ENCODE measurements at places on chromosomes 12 and 14. TPM values are rescaled to one million over a fixed set of nuclear protein-coding genes. Genes with fewer than 3 reads are reported as not detected.

DNA sequence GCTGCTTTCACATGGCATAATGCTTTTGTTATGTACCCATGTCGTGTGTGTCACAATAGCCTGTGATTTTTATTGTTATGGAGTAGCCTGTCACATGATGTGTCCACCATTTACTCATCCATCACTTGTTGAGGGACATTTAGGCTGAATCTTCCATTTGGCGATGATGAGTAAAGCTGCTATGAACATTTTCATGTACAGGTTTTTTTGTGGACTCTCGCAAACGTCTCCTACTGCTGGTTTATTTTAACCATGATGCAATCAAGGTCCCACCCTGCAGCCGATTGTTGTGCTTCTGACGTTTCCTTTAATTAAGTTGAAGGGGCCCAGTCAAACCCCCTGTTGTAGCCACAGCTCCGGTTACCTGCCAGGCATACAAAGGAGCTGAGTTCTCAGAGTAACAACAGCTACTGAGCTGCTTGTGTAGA is 63.2 kb downstream of the ZNF664 start:
- DNase-seq: no peak

DNA sequence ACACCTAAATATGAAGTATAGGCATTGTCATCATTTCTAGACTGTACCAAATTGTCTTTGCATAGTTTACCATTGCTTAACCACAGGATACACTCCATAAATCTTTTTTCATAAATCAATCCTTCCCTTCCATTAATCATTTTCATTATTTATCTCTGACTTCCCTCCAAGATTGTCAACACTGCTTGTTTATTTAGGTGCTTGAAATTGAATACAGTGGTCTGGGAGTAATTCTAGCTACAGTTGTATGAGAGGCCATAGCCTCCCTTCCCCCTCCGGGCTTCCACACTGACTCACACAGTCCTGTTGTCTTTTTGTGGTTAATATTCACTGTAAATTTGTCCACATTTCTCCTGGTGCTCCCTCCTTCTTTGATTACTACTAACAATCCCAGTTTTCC is 114.2 kb upstream of the ARID2 start:
- no peak for DNase-seq

DNA sequence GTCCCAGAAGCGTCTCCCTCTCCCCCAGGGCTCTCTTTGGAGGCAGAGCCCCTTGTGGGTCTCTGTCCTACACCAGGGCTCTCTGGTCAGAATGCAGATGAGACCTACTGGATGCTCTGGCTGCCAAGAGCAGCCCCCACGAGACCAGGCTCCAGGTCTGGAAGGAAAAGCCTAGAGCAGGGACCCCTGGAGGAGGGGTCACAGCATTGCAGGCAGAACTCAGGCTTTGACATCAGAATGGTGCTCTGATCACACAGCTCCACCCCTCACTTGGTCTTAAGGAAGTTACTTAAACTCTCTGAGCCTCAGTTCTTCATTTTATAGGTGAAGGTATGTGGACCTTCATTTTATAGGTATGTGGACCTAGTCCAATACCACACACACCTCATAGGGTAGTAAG is 83.1 kb downstream of the ARL6IP4 start:
- DNase-seq: no peak

ANKRD13A gene
- 22.9 TPM for total RNA-seq

DNA sequence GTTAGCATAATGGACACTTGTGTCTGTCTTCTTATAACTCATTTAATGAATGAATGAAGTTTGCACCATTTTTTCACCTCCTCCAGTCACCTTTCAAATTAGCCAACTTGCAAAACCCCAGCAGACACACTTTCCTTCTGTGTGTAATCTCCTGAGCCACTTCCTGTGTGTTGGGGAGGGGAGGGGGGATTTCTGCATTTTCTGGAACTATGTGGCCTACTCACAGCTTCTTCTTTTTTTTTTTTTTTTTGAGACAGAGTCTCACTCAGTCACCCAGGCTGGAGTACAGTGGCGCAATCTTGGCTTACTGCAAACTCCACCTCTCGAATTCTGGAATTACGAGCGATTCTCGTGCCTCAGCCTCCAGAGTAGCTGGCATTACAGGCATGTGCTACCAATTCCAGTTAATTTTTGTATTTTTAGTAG is 4.1 kb upstream of the SERPINA1 start:
- peak; percentile 85 for DNase-seq

ADAMTS20 gene
- not detected for total RNA-seq

CCDC60 gene
- not detected for total RNA-seq

- no peak for DNase-seq
Observed at GRCh38 chr12:51028126-51028812, 2.1 kb upstream of the SLC11A2 start.

DNA sequence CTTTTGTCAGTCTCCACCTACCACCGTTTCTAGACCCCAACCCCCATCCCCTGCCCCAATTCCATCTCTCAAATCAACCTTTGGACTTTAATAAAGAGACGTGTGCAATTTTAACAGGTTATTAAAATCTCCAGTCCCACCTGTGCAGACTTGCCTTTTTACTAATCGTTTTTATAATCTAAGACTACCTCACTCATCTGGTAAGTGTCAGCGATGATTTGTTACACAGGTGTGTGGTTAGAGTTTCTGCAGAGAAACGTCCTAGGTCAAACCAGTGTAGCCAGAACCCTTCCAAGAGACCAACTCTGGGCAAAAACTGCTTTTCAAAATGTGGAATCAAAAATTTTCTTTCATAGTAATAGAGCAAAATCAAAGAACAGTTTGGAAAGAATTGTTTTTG is 60.4 kb upstream of the PELI2 start:
- no peak for DNase-seq

GRCh38 chr12:132305991-132306884 is 23.2 kb downstream of the GALNT9 start:
- DNase-seq: peak; percentile 70

GRCh38 chr12:22935090-22935489 is 310.1 kb downstream of the ETNK1 start:
- DNase-seq: no peak

RFX4 gene
- not detected for total RNA-seq

DNA sequence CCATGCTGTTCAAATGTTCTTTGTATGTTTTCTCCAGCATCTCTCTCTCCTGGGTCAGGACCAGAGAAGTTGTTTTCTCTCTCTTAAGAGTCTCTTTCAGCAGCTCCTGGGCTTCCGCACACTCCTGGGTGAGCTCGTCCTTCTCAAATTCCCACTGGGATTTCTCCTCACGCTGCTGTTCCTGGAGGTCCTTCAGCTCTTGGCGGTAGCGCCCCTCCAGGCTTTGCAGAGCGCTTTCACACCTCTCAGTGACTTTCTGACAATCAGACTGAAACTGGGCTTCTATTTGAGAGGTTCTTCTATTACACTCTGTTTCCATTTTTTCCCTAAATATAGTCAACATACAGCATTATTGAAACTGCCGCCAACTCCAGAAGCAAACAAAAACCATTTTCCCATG is 72.7 kb downstream of the NIN start:
- DNase-seq: no peak

DNA sequence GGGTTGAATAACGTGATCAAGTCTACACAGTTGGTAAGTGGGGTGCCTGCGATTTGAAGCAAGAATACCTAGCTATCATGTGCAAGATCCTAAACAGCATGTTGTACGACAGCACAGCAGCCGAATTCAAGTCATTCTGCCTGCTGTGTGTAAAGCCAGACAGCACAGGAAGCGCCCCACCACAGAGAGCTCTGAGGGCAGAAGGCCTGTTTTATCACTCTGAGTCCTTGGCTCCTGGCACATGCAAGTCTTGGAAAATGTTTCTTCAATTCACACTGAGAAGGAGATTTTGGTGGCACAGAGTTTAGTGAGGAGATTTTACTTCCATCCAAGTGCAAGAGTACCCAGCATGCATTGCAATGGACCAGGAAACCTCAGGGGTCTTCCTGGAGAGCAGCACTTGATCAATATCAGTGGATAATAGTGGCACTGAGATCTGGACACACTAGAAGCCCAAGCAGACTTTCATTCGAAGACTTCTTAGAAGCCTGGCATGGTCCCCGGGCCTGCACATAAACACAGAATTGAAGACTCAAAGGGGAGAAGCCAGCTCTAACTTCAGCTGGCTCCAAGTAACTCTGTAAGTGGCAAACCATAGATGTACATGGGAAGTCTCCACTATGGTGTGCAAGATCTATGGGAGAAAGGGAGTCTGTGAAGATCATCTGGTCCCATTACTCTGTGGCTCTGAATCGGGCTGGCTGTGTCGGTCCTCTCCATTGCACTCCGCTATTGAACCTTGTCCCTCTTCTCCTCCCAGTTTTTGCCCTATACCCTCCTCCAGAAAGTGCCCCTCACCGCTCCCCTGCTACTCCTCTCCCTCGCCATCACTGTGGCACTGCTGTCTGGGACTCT is 1.5 kb upstream of the KRT1 start:
- DNase-seq: no peak

OTOGL gene
- total RNA-seq: 0.38 TPM

GRCh38 chr12:77070382-77070781 is 5.0 kb upstream of the E2F7 start:
- no peak for DNase-seq

- no peak for DNase-seq
Observed at GRCh38 chr12:47751561-47751960, 7.1 kb downstream of the RAPGEF3 start.

- no peak for DNase-seq
Observed at GRCh38 chr12:12548713-12549112, 13.9 kb downstream of the DUSP16 start.

SLC25A47 gene
- not detected for total RNA-seq

PLEK2 gene
- not detected for total RNA-seq

DNA sequence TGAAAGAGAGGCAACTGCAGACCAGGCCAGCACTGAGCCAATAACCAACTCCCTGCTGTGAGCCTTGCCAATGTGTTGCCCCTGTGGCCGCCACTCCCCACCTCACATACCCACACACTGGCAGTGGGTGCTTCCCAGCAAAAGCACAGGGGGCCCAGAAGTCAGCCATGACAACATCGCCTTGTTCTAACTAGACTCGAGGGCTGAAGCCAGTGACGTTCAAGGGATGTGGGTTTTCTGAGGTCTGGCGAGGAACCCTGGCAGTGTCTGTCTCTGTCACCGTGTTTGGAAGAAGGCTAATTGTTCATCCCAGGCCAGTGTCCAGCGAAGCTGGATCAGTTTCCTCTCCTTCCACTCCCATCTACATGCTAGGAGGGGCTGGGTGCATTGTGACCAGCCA is 311.8 kb upstream of the AMIGO2 start:
- DNase-seq: no peak

DNA sequence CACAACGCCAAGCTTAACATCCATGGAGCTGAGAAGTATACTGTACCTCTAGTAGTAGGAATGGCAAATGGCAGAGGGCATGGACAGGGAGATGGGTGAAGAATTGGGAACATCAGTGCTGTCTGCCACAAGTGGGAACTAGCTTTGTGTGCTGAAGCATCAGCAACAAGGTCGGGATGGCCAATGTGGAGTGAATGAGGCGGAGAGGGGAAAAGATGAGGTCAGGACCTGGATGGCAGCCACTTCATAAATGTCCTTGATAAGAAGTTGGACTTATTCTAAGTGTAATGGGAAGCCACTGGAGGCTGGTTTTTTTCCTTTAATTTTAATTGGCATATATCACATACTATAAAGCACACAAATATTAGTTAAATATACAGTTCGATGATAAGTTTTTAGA is 21.9 kb upstream of the CLMN start:
- no peak for DNase-seq

DNA sequence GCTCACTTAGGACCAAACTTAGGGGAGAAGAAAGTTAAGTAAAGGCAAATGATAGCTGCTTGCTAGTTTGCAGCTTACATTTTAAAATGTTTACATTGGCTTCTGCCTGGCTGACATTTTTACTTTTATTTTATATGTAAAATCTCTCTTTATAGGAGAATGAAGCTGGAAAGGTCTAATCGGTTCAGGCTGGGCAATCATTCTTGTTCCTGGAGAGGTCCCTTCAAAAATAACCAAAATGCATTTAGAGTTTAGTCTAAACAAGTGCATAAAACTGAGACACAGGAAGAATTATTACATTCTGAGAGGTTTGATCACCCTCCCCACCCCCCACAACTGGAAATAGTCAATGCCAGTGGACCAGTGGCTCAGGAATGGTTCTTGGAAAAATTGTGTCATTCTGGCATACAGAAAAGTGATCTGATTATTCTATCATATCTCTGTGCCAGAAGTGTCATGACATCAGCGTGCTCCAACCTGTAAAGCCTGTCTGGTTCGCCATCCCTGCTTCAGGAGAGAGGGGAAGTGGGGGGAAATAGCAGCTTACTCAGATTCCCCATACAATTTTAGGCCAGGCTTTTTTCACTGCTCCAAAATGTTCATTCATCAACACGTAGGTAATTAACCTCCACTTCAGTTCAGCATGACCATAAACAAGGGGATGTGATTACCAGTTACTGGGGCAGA is 4.2 kb downstream of the PRICKLE1 start:
- DNase-seq: no peak

DTX1 gene
- total RNA-seq: 3.7 TPM

- DNase-seq: peak; percentile 85
Observed at GRCh38 chr14:20631880-20632389, 9.6 kb downstream of the OR6S1 start.

DNA sequence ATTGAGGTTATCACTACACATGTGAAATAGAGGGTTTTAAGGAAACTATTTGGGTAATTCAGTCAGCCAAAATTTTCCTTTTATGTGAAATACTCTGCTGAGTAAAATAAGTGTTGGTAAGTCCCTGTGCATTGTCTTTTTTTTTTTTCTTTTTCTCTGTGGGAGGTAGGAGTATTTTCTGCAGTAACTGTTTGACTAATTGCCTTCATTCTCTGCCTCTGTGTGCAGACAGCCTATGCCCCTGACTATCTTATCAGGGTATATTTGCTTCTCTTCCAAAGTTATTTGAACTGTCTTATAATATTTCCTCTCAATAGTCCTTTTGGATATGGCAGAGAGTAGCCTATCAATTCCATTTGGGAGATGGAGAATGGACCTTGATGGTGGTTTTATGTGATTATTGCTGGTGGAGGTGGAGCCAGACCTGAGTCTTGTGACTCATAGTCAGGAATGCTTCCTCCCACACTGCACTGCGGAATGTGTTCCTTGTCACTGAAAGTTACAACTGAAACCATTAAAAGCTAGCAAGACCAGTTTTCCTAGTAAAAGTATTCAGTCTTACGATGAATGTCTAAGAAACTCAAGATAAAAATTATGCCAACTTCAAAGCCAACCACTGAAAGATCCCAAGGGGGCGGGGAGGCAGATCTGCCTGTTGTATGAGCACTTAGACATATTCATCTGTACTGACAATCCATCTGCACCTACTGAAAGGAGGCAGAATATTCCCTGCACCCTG is 40.9 kb upstream of the STXBP6 start:
- DNase-seq: no peak

JAG2 gene
- total RNA-seq: 34.6 TPM

DNA sequence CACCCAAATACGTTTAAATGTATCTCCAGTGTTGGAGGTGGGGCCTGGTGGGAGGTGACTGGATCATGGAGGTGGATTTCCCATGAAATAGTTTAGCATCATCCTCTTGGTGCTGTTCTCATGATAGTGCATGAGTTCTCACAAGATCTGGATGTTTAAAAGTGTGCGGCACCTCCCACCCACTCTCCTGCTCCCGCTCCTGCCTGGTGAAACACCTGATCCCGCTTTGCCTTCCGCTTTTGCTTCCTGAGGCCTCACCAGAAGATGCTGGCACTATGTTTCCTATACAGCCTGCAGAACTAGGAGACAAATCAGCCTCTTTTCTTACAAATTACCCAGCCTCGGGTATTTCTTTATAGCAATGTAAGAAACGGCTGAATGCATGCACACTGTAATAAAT is 20.1 kb downstream of the EIF5 start:
- no peak for DNase-seq
